Brain (organoid and tissue), 16 donors: ENCODE measurements at places on chromosomes 4 and X.
A peak's percentile ranks its signal among the peaks of the same experiment; 100 is the strongest.

DNA sequence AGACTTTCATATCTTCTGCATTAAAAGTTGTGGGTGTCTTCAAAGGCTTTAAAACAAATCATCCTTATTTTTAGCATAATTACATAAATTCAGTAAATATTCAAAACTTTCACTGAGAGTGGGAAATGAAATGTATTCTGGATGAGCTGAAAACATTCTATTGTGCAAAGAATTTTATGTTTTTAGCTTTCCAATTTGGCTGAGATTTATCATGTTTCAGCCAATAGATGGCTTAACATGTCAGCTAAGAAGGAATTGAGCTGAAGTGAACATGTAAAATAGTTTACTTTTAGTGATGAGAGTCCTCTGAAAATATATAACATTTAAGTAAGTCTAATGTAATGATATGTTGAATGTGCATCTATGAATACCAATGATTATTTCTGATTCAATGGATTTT, 213.5 kb upstream of the GIMD1 start:
- DNase-seq = peak; percentile 37

GRCh38 chrX:99973572-99974226, 436.4 kb downstream of the PCDH19 start:
- DNase-seq = no peak

DNA sequence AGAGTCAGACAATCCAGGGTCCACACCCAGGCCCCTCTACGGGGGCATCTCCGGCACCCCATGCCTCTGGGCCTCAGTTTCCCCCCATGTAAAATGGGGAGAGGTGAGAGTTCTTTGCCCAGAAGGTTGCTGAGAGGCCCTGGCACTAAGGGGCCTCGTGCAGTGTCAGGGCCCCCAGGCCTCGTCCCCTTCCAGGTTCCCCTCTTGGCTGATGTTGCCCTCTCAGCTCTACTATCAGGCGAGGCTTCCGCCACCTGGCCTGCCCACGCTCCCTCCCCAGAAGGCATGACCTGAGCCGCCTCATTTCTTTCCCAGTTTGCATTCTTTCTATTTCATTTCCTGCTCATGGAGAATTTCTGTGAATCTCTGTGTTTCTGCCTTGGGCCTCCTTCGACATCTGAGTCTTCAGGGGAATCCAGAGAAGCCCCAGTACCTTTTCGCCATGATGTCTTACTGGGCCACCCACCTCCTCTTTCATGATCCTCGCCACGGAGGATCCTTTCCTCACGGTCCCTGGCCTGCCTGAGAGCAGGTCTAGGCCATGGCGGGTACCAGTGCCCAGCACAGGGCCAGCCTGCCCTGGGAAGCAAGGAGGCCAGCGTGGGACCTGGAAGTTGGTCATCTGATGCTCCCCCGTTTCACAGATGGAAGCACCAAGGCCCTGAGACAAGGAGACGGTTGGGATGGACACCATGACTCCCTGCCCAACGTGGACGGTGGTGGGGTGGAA, 21.9 kb upstream of the MRFAP1 start:
- DNase-seq = no peak

- DNase-seq = no peak
Observed at GRCh38 chr4:145420595-145421214, 60.9 kb upstream of the SMAD1 start.

- no peak for DNase-seq
Observed at GRCh38 chr4:140156529-140157171, 2.7 kb upstream of the MAML3 start.
